ENCODE measurements at places on chromosomes 7 and 10.
A peak's percentile ranks its signal among the peaks of the same experiment; 100 is the strongest.

DNA sequence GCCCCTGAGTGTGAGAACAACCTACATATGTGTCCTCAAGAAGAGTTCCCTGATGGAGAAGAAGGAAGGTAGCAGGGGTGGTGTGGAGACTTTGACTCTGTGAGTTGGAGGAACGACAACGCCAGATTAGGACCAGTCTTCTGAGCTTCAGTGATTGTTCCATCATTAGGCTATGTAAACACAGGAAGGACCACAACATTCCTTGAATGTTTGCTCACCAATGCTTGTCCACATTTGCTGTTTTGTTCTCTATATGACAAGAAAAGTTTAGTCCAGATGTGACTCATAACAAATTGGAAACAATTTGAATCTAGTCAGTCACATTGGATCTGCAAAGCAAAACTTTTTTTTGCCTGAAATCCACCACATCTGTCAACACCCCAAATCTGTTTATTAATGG is 62.7 kb downstream of the ENTPD1 start:
- no peak for DNase-seq

GRCh38 chr10:31771331-31771831 is 157.2 kb downstream of the ARHGAP12 start:
- DNase-seq, result no peak

GRCh38 chr7:13990319-13990983 is 985 bp upstream of the ETV1 start:
- DNase-seq, result peak; percentile 88

DNA sequence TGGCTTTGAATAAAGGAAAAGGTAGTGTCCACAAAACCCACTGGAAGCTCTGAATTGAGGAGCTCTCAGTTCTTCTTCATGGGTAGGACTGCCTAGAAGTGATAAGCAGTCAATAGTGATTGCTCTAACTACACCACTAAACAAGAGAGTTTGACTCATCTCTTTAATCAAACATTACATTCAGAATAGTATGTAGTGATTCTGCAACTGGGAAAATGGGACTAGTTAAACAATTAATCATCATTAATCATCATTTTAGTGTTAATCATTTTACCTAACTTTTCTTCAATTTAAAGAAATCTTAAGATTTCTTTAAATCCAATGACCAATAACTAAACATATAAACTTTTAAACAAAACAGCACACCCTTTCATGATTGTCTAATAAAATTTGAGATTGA is 484.0 kb upstream of the FZD8 start:
- no peak for DNase-seq

- DNase-seq, result no peak
Measured at GRCh38 chr10:91838199-91838598, 40.0 kb downstream of the TNKS2 start.
